Stomach (tissue), 19 donors: ENCODE measurements at places on chromosomes 3 and 15. TPM values are rescaled to one million over a fixed set of nuclear protein-coding genes. Genes with fewer than 3 reads are reported as not detected.

GOLGA6L7 gene
- not detected for total RNA-seq

REC114 gene
- not detected for total RNA-seq

PIGZ gene
- total RNA-seq: 1.2 TPM

GP9 gene
- total RNA-seq: not detected

GRM7 gene
- total RNA-seq: not detected

ACTRT3 gene
- total RNA-seq: 0.45 TPM

XIRP1 gene
- total RNA-seq: not detected

LINGO1 gene
- 0.55 TPM for total RNA-seq

IGF1R gene
- 45.3 TPM for total RNA-seq
